ENCODE measurements at places on chromosomes 12 and 14.
A peak's percentile ranks its signal among the peaks of the same experiment; 100 is the strongest.

GRCh38 chr14:61478971-61479473, 157.6 kb downstream of the PRKCH start:
- no peak for DNase-seq

GRCh38 chr14:26286913-26287205, 311.0 kb downstream of the NOVA1 start:
- no peak for DNase-seq

GRCh38 chr12:49568442-49569162, 660 bp upstream of the MCRS1 start:
- no peak for DNase-seq

DNA sequence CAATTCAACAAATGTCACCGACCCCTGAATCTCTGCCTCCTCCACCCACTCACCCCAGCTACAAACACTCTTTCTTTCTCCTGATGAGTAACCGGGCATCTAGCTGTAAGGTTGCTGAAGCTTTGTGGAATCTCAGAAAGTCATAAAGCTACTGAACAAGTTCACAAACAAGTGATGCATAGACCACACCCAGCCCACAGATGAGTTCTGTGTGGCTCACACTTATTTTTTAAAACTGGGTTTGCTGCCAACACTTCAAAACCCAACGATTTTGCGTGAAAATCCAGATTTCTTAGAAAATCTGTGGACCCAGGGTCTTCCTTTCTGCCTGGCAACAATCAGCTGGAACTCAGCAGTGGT, 96.1 kb downstream of the APAF1 start:
- DNase-seq = no peak

- DNase-seq = no peak
Measured at GRCh38 chr12:90682398-90682797, 272.6 kb downstream of the CCER1 start.

DNA sequence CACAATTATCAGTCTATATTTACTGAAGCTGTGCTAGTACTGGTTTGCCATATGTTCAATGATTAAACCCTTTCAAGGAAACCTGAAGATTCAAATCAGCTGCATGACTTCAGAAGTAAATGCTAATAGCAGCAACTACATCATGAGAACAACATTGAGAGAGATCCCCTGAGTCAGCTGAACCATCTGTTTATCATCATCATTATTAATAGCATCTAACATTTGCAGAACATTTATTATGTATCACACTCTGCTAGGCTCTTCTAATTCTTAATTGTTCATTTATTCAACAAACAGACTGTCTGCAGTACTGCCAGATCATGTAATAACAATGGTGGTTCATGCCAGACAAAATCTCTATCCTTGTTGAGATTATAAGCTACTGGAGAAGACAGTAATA, 157.4 kb downstream of the KLHL28 start:
- DNase-seq = no peak

GRCh38 chr12:123364532-123365024, at the start of gene SBNO1:
SBNO1 (minus strand) TSS chr12:123364847; CDS start chr12:123350441, 14,406 bp downstream.
- peak; percentile 93 for DNase-seq

- DNase-seq = no peak
Measured at GRCh38 chr12:131723532-131723931, 12.6 kb downstream of the SFSWAP start.

GRCh38 chr12:120061575-120062214, 54.9 kb downstream of the RAB35 start:
- no peak for DNase-seq

GRCh38 chr12:8698879-8699278, 1.1 kb downstream of the RIMKLB start:
- no peak for DNase-seq

- no peak for DNase-seq
Measured at GRCh38 chr14:34403646-34404045, 58.4 kb downstream of the SPTSSA start.

GRCh38 chr12:105409801-105410471, 79.4 kb downstream of the C12orf75 start:
- DNase-seq = no peak

- DNase-seq = no peak
Measured at GRCh38 chr12:52645120-52645761, 6.8 kb downstream of the KRT2 start.

- no peak for DNase-seq
Measured at GRCh38 chr14:100591453-100592371, 4.5 kb upstream of the BEGAIN start.

DNA sequence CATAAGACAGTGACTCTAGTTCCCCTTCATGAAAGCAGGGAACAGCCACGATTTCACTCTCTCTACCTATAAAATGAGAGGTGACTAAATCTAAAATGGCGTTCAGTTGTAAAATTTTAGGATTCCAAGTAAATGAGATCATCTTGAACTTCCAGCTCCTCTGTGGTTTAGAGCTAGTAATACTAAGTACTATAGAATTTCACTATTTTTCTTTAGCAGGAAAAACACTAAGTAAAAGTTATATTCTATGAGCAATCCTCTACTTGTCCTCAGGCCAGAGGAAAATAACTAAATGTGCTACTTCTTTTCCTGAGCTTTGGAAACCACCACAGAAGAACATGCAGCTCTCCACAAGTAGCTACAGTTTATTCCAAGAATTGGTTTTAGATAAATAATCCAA, 55.6 kb downstream of the NIN start:
- DNase-seq = no peak

DNA sequence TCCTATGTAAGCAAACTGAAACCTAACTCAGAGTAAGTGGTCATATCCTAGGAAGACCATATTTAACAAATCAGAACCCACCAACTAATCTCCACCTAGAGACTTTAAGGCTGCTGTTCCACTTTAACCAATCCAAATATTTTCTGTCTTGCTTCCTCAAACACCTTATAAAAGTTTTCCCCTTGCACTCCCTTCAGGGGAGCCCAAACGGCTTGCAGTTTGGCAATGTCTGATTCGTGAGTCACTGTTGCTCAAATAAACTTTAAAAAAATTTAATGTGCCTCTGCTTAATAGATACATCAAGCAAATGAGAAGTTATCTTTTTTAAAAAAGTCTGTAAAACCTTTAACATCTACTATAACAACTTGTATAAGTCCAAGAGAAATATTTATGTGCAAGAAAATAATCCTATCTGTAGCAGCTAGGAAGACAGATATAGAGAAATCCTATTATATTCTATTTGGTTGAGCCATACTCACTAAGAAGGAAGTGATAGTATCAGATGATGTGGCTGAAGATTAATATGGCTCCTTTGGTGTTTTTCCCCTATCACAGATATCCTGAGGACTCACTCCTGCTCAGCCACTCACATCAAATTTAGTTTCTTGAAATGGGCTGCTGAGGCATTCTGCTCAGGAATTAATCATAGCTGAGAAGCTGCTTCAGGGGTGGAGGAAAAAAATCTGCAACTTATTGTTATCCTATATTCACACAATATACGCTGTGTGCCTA, 65.1 kb upstream of the DUSP6 start:
- no peak for DNase-seq

DNA sequence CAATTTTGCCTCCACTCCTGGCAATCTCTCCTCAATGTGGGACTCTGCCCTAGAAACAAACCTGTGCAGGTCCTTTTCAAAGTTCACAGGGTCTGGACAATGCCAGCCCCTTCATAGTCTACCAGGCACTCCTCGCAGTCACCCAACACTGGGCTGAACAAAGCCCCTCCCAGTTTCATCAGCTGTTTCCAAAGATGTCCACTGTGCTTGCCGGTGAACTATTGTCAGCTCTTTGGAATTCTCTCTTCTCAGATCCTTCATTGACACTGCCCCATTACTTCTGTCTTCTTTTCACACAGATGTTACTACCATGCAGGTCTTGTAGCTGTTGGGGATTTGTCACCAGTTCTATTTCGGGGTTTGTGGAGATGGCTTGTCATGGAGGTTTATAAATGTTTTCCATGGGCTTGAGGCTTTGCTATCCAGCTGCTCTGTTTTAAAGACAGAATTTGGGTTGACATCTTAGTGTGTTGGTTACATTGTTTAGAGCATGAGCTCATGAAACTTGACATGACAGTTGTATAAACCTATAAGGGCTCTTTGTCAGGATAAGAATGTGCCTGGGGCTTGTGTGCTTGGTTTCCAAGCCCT, 77.3 kb upstream of the DHRS4 start:
- DNase-seq = no peak

DNA sequence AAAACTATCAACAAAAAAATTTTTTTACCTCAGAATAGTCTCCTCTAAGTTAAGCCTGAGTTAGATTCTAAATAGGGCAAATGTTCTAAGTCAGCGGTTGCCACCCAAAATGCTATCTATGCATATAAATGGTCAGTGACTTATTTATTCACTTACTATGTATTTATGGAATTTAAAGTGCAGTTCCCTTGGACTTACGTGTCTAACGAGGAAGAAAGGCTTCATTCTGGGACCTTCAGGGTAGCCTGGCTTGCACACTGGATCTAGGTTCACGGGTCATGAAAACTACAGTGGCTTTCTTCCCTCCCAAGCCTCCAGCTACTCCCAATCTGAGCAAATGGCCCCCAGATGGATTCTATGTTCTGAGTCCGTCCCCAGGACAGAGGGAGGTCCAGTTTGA, 77.1 kb downstream of the ARF6 start:
- no peak for DNase-seq

DNA sequence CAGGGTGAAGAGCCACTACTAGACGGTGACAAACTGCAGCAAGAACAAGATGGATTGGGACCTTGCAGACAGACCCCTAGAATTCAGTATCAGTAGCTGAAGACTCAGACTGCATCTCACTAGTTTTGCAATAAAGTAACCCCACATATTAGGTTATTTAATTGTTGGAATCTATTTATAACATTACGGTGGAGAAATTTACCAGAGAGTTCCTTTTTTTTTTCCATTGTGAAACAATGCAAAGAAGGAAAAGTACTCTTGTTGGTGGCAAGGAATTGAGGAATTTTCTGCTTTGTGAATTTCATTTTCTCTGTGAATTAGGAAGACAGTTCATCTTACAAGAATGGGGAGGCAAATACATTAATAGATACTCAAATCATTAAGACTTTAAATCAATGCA, 185.7 kb upstream of the PPFIA2 start:
- DNase-seq = no peak

DNA sequence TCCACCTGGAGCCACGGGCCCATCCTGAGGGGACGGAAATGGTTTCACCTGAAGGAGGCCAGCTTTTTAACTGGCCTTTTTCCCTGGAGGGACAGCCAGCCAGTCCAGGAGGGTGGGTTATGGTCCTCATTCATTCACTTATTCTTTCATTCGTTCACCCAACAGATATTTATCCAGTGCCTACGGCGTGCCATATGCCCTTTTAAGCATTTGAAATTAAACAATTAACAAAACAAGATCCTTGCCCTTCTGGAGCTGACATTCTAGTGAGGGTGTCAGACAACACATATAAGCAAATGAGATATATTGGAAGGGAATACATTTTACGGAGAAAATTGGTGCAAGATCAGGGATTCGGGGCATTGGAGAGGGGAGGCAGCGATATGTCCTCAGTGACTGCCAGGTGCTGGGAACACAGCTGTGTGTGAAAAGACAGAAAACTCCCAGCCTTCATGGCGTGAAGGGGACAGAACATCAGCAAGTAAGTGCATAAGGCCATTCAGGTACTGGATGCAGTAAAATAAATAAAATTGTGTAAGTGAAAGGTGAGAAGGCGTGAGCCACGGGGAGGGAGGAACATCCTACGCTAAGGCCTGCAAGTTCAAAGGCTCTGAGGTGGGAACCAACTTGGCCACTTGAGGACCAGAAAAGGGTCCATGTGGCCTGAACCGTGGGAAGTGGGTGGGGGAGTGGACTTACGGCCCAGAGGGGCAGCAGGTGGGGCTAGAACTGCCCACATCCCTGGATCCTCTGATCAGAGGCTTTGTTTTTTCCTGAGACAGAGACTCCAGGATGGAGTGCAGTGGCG, 684 bp upstream of the ABCB9 start:
- no peak for DNase-seq

GRCh38 chr12:6923851-6924250, 3.9 kb upstream of the ATN1 start:
- no peak for DNase-seq

DNA sequence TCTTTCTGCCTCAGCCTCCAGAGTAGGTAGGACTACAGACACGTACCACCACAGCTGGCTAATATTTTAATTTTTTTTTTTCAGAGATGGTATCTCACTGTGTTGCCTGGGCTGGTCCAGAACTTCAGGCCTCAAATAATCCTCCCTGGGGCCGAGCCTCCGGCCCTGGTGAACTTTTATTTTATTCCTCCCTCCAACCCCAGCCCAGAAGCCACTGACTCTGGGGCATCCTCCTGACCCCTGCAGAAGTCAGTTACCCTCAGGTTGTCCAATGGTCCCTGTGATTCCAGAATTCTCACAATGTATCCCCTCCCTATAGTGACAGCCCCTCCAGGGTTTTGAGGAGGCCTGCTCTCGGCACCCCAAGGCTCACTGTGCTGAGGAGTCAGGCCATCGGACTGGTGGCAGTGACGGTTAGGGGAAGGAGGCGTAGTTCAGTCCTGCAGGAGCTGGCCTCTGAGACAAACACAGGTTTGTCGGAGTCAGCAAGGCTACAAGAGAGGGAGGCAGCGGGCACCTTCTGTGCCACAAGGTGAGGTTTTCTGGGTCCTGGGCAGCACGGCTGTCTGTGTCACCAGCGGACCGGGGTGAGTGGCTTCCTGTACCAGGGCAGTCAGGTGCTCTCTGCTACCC, 19.4 kb upstream of the FIGNL2 start:
- DNase-seq = no peak

DNA sequence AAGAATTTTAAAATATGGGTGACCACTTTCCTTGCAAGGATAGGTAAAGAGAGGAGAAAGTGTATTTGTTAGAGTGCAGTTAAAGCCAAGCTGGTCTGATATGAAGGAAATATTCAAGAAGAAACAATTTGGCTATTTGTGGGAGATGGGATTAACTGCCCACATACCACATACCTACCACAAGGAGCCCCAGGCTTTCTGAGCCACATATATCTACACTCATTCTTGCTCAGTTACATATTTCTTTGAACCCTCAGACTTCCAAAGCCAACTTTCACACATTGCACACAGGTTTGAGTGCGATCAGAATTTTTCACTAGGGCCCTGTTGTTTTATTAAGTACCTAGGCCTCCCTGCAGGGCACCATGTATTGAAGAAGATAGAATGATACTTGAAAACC, 330.2 kb downstream of the ZFP36L1 start:
- no peak for DNase-seq

GRCh38 chr12:92496790-92497189, 206.0 kb upstream of the PLEKHG7 start:
- DNase-seq = no peak

DNA sequence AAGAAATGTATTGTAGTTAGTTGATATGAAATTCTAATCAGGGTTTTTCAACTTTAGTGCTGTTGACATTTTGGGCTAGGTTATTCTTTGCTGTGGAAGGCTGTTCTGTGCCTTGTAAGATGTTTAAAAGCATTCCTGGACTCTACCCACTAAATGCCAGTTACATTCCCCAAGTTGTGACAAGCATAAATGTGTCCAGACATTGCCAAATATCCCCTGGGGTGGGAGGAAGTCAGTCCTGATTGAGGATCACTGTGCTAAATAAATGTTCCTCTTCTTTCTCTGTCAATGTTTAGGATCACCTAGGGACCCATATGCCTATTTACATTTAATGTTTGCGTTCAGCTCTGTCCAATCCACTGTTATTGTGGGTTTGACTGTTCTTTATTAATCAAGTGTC, 268.3 kb downstream of the TMTC2 start:
- DNase-seq = no peak

GRCh38 chr12:113222730-113223531, 1.7 kb downstream of the TPCN1 start:
- DNase-seq = peak; percentile 76

Measured in testis (tissue), 5 donors.